Activated naive CD4-positive, alpha-beta T cell treated with anti-CD3 and anti-CD28 coated beads, Interleukin-2, amount 50 U/mL, for 72 hours (primary cell): ENCODE measurements at places on chromosomes 4 and X. TPM values are rescaled to one million over a fixed set of nuclear protein-coding genes. Genes with fewer than 3 reads are reported as not detected.

Gene THAP9
- total RNA-seq, result 2.3 TPM

Gene HSD17B11
- total RNA-seq, result 16.6 TPM

- DNase-seq, result peak; percentile 72
Measured at GRCh38 chrX:11787564-11787963, 29.5 kb downstream of the MSL3 start.

DNA sequence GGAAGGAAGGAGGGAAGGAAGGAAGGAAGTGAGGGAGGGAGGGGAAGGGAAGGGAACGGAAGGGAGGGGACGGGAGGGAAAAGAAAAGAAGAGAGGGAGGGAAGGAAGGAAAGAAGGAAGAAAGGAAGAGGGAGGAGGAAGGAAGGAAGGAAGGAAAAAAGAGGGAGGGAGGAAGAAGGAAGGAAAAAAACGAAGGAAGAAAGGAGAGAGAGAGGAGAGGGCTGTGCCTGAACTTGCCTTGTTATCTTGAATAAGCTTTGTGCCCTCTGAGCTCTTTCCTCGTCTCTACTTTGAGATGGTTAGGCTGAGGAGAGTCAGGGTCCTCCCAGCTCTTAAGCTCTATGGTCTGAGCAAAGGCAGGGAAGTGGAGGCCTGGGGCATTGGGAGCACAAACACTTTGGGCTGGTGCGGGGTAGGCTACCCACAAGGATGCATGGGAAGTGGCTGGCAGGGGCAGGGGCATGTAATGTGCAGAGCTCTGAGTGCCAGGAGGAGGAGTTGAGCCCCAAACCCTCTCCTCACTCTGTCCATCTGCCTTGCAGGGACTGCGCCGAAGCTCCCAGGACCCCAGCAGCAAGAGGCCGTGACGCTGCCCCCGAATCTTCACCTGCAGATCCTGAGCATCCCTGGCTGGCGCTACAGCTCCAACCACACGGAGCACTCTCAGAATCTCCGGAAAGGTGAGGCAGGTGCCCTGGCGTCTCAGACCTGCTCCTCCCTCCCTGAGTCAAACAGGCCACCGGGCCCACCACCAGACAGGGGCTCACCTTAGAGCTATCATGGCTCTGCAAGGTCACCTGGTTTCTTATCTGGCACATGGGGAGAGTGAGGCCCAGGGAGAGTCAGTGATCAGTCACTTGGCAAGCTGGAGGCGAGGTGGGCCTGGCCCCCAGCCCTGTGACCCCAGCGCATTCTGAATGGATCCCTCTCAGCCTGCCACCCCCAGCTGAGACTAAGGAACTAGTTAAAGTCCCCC is 26.5 kb upstream of the MRFAP1 start:
- no peak for DNase-seq

GRCh38 chr4:4496592-4497372 is 45.1 kb downstream of the STX18 start:
- no peak for DNase-seq

GRCh38 chr4:173489514-173489913 is 40.5 kb downstream of the HAND2 start:
- no peak for DNase-seq

DNA sequence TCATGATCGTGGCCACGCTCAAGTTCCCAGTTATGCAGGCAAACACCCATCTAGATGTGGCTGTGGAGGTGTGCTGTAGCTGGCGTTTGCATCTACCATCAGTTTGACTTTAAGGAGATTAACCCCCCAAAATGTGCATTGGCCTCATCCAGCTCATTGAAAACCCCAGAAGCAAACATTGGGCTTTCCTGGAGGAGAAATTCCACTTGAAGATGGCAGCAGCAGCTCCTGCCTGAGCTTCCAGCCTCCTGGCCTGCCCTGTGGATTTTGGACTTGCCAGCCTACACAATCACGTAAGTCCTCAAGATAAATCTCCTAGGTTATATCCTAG is 30.2 kb upstream of the SLC25A6 start:
- DNase-seq, result no peak
